ENCODE measurements at places on chromosomes 4 and X.

- no peak for DNase-seq
Measured at GRCh38 chrX:78131117-78131516, 8.3 kb downstream of the TAF9B start.

DNA sequence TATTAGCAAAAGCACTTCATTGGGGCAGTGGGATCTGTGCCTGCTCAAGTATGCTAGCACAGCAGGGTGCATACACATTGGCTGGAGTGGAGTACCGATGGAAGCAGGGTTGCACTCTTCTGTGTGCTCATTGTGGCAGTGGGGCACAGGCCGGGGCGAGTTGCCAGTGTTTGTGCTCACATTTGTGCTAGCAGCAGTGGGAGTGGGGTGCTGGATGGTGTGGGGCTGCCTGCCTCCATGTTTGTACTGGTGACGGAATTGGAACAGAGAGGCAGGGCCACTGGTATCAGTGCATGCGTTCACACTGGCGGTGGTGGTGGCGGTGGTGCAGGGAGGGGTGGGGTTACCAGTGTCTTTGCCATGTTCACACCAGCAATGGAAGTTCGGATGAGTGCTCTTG lies 138.0 kb downstream of the POU4F2 start:
- DNase-seq: no peak

DNA sequence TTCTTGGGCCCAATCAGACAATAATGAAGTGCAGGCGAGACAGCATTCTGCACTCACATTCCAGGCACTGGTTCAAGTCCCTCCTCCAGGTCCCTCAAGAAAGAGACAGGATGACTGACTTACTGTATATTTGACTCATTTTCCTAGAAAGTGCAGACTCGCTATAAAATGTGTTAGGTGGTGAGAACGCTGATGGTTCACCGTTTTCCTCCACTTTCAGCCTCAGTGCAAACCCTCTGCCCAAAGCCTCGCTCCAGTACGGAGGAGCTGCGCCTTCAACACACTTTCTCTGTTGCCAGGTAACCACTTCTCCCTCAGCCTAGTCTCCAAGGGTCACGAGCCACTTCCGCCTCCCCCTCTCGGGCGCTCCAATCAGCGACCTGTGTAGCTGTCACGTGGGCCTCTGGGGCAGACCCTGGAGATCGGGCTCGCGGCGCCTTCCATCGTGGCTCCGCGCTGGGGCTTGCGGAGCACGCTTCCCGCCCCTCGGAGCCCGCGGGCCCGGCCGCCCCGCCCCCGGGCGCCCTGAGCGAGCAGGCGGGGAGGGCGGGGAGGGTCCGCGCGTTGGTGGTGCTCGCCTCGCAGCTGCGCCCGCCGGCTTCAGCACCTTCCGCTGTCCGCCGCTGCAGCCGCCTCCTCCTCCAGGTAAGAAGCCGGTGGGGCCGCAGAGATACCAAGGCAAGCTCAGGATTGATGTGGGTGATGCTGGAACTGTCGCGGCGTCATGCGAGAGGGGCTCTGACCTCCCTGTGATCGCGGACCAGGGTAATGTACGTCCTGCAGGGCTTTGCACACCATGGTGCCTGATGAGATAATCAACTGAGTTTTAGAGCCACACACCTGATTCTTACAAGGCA lies at the start of gene WDR17:
TSS of gene WDR17 (plus strand) at position 407 of the 857 bp plus-strand sequence. CDS start 45,740 bp downstream, outside the sequence.
- peak; percentile 4 for DNase-seq

DNA sequence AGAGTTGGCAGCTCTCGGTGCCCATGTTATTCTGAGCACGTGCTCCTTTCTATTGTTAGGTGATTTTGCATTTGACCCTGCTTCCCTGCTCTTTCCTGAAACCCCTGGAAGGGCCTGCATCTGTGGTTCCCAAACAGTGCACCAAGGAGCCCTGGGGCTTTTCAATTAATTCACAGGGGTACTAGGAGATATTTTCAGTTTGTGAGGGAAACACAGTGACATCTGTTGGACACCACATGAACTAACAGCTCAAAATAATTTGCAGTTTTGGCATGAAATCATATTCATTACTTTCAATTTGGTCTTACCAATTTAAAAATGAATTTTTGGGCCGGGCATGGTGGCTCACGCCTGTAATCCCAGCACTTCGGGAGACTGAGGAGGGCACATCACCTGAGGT lies 156.6 kb downstream of the GATB start:
- DNase-seq: no peak

GRCh38 chr4:77854431-77855111 lies 8.1 kb upstream of the MRPL1 start:
- DNase-seq: no peak

- no peak for DNase-seq
Measured at GRCh38 chr4:136748773-136749172, 783.5 kb downstream of the PCDH18 start.

DNA sequence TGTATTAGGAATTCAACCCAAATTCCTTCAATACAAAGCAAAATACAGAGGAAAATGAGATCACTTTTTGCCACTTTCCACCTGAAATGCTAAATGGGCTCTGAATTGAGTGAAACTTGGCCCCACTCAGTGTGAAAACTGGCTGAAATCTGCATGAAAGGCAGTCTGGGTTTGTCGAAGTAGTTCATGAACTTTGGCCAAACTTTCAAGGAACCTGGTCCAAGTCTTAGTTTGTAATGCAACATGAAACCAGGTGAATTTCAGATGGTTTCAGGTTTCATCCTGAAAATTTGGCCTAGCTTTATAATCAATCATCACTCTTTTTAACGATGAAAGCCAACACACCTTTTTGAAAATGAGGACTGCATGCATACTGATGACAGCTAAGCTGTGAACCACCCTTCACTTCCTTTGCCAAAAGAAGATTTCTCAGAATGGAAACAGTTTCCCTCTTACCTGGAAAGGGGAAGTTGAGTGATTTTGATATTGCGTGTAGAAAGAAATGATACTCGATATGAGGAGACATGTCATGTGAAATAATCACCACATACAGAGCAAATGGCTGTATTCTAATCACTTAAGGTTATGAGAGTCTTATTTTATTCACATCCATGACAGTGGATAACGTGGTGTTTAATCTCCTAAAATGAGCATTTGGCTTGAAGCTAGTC lies 209.9 kb upstream of the ETNPPL start:
- DNase-seq: no peak
